ENCODE measurements at places on chromosomes 1 and 21. TPM values are rescaled to one million over a fixed set of nuclear protein-coding genes. Genes with fewer than 3 reads are reported as not detected.

Gene PGBD2
- polyA plus RNA-seq = 13.7 TPM

- no peak for DNase-seq
Observed at GRCh38 chr1:245571815-245572294, 417.1 kb downstream of the KIF26B start.

GRCh38 chr1:33330906-33331305 lies 10.0 kb upstream of the A3GALT2 start:
- DNase-seq = no peak

DNA sequence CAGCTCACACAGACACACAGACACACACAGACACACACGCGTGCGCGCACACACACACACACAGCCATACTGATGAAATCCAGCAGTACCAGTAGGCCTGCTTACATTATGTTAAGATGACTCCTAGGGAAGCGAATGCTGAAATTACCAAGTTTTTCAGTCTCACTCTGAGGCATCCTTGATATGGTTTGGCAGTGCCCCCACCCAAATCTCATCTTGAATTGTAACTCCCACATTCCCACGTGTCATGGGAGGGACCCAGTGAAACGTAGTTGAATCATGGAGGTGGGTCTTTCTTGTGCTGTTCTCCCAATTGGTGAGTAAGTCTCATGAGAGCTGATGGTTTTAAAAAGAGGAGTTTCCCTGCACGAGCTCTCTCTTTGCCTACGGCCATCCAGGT lies 64.1 kb downstream of the TIAM1 start:
- DNase-seq = no peak

GRCh38 chr1:244371242-244372141 lies 80.2 kb downstream of the ADSS2 start:
- no peak for DNase-seq

- DNase-seq = no peak
Observed at GRCh38 chr1:160206421-160207117, 1.4 kb downstream of the PEA15 start.

Gene ADCY10
- not detected for polyA plus RNA-seq

- peak; percentile 17 for DNase-seq
Observed at GRCh38 chr21:15826147-15826780, 96.5 kb downstream of the USP25 start.

- no peak for DNase-seq
Observed at GRCh38 chr1:14570514-14570913, 28.0 kb upstream of the KAZN start.

Gene TLR5
- 0.71 TPM for polyA plus RNA-seq

DNA sequence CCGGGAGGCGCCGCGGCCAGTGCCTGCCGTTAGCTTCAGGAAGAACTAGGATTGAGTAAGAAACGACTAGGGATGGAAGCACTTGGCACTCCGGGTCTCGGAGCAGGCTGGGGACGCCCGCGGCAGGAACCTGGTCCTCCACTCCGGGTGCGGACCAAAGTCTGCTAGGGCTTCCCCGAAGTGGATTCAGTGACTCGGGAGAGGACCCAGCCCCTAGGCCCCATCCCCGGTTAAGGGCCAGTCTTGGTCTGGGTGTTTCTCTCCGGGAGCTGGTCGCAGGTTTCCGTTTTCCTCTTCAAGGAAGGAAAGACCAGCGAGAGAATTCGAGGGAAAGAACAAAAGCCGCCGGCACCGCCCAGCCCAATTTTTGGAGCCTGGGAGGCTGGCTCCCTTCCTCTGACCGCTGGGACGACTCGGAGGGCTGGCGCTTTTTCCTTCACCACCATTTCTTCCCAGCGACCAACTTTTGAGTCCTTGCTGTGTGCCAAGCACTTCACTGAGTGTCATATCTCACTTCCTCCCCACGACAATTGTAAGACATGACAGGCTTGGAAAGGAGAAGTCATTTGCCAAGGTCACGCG lies 16.8 kb upstream of the STMN1 start:
- DNase-seq = no peak

DNA sequence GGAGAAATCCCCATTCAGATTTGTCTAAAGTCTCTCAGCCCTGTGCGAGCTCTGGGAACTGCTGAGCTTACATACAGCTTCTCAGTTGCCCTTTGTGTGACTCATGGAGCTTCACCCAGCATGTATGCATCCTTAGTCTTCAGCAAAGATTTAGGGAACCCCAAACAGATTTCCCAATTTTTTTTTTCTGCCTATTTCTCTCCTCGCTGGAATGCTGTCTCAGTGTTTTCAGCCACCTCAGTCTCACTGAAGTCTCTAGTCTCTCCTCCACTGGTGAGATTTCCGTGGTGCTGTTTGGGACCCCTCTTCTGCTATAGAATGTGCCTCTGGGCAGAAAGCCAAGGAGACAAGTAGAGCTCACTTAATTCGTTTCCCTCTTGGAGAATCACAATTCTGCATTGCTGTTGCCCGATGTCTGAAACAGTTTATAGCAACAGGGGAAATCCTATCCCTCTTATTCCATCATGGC lies 28.1 kb upstream of the TXLNA start:
- no peak for DNase-seq

Gene ISG15
- 250 TPM for polyA plus RNA-seq

Gene NGF
- not detected for polyA plus RNA-seq

- DNase-seq = no peak
Observed at GRCh38 chr1:27513528-27513927, 23.6 kb upstream of the WASF2 start.

DNA sequence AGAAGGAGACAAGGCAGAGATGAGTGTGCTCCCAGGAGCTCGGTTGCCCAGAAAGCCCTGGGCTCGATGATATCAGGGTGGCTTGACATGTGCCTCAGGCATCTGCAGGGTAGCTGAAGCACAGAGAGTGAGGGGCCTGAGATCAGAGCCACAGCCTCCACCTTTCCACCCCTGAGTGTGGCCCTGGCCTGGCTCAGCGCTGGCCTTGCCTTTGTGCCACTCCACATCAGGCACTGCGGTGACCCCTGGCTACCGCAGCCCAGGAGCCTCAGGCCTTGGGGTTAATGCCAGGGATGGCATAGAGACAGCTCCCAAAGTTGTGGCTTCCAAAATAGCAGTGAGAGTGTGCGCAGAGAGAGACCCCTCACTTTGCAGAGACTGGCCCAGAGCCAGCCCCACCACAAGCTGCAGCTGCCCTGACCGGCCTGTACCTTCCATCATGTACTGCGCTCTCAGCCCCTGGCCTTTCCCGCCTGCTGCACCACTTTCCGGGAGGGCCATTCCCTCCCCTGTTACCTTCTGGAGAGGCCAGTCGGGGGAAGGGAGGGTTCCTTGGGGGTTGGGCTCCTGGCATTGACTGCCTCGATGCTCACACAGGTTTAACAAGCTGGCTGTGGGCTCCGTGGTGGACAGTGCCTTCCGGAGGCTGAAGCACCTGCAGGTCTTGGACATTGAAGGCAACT lies 19.5 kb downstream of the PODN start:
- DNase-seq = peak; percentile 28

All from CD8-positive, alpha-beta memory T cell (primary cell).